ENCODE measurements at places on chromosomes 16 and 17. TPM values are rescaled to one million over a fixed set of nuclear protein-coding genes. Genes with fewer than 3 reads are reported as not detected.

DNA sequence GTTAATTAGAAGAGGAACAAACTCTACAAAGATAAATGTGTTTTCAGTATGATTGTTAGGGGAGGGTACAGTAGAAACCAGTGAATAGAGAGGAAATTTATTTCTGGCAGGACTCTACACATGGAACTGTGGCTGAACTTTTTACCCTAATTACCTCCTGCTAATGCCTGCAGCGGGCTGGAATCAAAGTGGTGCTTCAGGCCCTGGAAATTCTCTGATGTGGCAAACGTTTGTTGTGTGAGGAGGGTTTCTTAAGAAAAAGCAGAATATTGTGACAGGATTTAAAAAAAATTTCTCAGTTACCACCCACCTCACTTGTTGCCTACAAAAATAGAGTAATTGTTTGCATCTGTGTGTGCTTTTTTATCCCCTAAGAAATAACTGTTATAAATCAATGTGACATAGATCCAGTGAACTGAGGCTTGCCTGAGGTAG, 154.5 kb downstream of the BCAS3 start:
- DNase-seq, result peak; percentile 28
- no peaks in the 10 kb centered on the region for H3K27me3 ChIP-seq
- no peak overlapping the region for H3K4me3 ChIP-seq
- no peaks in the 10 kb centered on the region for H3K4me1 ChIP-seq
- H3K27ac ChIP-seq, result no peak overlapping the region
- H3K36me3 ChIP-seq, result no peaks in the 10 kb centered on the region

DNA sequence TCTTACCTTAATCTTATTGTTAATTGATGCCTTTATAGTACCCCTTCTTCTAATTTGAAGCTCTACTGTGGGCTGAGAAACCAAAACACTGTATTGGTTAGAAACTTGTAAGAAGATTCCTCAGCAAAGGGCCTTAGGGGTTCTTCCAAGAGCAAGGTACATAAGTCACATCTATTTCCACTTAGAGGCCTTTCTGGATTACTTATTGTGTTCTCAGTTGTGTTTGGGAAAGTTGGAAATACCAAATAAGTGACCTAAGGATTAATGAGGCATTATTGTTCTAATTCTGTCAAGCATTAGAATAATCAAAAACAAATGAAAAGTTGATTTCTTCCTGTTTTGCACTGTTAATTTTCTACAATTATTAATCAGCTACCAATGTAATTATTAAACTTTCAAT, 85.8 kb downstream of the SKAP1 start:
- H3K36me3 ChIP-seq, result no peaks in the 10 kb centered on the region
- no peak overlapping the region for H3K4me3 ChIP-seq
- H3K27ac ChIP-seq, result no peak overlapping the region
- peaks cover 78% of the 10 kb centered on the region for H3K27me3 ChIP-seq

The TBX21 gene
- total RNA-seq, result not detected

DNA sequence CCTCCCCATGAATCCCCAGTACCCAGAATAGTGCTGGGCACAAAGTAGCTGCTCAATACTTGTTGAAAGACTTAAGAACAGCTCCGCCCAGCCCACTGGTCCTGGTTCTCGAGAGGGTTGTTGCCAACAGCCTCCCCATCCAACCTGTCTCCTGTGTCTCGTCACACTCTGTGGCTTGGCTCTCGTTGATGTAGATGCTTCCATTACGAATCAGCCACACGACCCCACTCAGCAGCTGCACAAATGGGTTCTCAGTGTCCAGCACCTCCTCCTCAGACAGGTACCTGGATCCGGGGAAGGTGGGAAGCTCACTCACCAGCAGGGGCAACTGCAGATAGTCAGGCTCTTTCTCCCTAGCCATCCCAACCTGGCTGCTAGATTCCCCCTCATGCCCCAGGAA, 2.1 kb downstream of the NAGPA start:
- peaks cover 6% of the 10 kb centered on the region for H3K4me1 ChIP-seq
- no peak overlapping the region for H3K4me3 ChIP-seq
- peaks cover 7% of the 10 kb centered on the region for H3K27me3 ChIP-seq
- no peaks in the 10 kb centered on the region for H3K36me3 ChIP-seq
- DNase-seq, result no peak

The RDM1 gene
- total RNA-seq, result 28.8 TPM

- no peak overlapping the region for H3K4me3 ChIP-seq
- peaks cover 21% of the 10 kb centered on the region for H3K4me1 ChIP-seq
- no peaks in the 10 kb centered on the region for H3K27me3 ChIP-seq
- peak; percentile 34 for DNase-seq
- H3K27ac ChIP-seq, result peak overlapping the region; percentile 94
Measured at GRCh38 chr17:55437159-55437605, 15.5 kb upstream of the MMD start.

Data from neural progenitor cell (in vitro differentiated cells).